ENCODE measurements at places on chromosomes 2 and 18.

DNA sequence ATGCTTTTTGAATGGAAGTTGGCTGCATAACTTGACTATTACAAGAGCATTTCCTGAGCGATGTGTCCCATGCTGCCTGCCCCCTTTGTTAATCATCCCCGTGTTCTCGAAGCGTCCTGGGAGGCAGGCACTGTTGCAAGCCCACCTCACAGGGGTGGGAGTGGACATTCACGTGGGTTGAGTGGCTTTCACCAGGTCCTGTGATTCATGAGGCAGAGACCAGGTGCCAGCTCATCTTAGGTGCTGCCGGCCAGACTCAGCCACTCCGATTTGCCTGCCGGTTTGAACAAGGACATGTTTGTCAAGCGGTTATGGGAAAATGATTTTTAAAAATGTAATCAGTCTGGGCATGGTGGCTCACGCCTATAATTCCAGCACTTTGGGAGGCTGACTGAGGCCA, 112.5 kb downstream of the ZNF532 start:
- no peak for DNase-seq

- no peak for DNase-seq
Measured at GRCh38 chr2:1780693-1781092, 36.4 kb upstream of the PXDN start.

DNA sequence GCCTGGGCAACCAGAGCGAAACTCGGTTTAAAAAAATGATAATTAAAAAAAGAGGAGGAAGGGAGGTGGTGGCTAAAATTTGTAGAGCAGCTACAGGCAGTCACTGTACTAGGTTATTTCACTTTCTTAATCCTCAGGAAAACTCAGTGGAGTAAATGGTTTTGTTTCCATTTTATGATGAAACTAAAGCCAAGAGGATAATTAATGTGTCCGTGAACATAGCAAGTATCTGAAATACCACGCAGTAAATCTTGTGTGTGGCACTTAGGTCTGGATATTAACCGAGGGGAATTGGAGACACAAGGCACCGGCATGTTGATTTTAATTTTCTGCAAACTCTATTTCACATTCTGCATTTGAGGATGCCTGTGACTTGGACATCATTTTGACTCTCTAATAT, 14.5 kb downstream of the SH3BP4 start:
- no peak for DNase-seq

DNA sequence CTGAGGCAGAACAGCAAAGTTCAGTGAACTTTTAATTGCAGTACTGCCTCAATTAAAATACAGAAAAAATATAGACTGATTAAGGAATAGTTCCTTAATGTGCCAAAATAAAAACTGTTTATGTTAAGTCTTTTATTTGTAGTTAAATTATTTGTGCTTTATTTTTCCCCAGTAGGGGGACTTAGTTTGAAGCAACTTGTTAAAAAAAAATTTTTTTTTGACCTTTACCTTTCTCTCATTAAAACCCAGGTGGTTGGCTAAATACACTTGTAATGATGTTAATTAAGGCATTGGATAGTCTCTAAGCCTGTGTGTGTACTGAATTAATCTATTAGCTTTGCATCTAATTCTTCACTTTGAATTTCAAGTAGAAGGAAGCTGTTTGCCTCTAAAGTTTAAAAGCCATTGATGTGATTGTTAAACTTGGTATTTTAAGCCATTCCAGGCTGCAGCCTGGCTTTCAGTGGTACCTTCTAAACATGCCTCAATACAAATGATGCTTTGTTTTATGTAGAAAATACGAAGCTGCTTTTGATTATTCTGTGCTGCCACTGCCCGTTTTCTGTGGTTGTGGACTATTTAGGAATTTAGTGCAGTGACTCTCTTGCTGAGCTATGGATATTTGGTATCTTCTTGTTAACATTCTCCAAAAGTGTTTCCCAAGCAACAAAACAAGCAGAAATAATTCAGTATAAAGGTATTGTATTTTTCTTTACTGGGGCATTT, 102.9 kb downstream of the TANC1 start:
- DNase-seq = no peak

DNA sequence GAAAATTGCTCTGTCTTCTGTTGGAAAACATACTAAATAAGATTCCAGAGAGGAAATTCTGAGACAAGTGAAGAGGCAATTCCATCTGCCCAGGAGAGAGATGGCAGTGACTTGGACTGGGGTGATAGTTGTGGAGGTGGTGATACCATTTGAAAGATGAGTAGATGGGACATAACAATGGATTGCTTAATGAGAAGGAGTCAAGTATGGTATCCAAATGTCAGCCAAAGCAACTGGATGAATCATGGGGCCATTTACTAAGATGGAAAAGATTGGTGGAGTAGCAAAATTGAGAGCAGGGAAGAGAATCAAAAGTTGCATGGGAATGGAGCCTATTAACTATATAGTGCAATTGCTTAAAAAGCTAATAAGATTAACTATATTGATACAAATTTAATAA, 222.1 kb downstream of the ETAA1 start:
- DNase-seq = no peak

DNA sequence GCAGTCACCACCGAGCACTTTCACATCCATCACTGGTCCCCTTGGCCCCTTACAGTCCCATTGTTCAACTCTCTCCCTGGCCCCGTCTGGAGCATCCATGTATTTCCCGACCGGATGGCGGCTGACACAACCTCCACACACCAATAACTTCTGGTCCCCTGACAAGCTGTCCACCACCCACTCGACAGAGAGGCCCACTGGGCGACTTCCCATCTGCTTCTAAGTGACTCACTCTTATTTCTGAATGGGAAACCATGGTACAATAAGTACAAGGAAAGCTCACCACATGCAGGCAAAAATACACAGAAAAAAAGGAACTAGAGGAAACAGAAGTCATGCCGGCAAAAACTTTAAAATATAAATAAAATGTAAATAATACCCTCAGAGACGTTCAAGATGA, 82.9 kb upstream of the RAB12 start:
- DNase-seq = no peak

GRCh38 chr18:49021076-49021432, 70.3 kb upstream of the SMAD7 start:
- no peak for DNase-seq

DNA sequence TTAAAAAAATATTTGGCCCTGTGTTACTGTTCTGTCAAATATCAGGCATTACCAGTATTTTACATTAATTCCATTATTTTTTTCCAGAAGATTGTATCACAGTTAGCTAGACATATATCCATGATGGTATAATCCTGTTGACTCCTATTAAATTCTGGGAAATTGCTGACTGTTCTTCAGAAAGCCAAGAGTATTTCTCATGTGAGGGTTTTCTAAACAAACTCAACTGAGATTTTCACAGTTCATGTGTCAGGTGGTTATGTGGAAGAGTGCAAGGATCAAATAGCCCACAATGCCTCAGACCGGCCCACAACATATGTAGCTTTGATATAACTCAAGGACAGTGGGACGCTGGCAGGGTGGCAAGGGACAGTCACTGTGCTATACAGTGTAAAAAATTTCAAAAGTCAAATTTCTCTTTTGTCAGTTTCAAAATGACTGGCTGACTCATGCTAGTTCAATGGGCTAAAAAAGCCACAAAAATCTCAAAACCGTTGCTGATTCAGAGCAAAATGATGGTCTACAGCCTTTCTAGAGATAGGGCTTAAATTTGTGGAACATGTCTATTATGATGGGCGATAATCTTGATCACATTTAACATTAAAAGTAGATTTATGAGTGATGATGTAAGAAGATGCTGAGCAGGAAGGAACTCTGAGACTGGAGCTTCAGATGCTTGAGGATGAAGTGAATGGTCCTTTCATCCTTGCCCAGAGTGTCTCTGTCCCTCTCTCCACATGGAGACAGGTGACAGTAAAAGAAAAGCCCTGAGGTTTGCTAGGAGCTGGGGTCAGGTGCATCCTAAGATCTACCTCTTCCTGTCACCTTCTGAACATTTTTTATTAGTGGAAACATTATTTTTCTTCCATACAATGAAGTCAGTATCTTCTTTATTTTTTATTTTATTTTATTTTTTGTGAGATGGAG, 175.8 kb upstream of the PIEZO2 start:
- DNase-seq = no peak

- DNase-seq = peak; percentile 36
Measured at GRCh38 chr2:37615804-37616676, 55.4 kb downstream of the CDC42EP3 start.

GRCh38 chr18:55331301-55331700, 256.7 kb downstream of the TCF4 start:
- no peak for DNase-seq

- DNase-seq = no peak
Measured at GRCh38 chr18:13835202-13835601, 11.3 kb downstream of the MC5R start.

DNA sequence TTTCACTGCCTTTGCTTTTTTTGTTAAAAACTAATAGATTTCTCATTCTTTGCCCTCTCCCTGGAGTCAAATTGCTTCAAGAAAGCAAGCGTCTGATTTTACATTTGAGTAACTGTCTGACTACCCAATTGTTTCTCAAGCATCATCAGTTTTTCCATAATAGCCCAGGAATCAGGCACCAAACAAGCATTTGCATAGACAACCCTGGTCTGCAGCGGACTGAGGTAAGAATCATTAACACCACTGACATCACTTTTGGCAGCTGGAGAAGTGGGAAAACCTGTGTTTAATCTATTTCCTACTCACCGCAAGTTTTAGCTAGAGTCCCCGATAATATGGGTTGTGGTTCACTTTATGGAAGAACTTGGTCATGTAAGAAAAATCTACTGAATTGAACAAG, 55.7 kb downstream of the IRS1 start:
- DNase-seq = no peak

DNA sequence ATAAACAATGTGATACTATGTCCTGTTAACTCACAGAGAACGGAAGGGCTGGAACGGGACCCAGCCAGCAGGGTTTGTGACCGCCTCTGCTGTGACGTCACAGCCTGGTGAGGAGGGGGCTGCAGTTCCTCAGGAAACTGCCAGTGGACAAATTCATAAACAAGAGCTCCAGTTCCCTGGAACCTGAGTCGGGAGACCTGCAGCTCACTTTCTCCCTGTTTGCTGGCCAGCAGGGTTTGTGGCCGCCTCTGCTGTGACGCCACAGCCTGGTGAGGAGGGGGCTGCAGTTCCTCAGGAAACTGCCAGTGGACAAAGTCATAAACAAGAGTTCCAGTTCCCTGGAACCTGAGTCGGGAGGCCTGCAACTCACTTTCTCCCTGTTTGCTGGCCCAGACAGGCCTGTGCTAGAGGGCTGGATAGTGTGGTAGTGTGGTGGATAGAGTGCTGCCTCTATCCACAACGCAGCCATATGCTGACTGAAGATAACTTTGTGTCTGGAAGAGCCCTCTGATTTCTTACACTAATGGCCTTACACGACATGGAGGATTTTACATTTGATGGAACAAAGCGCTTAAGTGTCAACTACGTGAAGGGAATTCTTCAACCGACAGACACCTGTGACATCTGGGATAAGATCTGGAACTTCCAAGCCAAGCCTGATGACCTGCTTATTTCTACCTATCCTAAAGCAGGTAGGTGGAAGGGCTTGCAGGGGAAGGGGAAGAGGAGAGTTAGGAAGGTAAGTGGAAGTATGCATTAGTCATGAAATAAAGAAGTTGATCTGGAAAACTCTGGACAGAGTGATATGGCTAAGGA, at the start of gene SULT1C4:
TSS of gene SULT1C4 (plus strand) at position 140 of the 816 bp plus-strand sequence. CDS start at position 524, 384 bp downstream.
- DNase-seq = no peak

- DNase-seq = no peak
Measured at GRCh38 chr2:42557306-42557705, 11.1 kb upstream of the MTA3 start.

GRCh38 chr2:68283419-68283812, 31.1 kb upstream of the PPP3R1 start:
- no peak for DNase-seq

DNA sequence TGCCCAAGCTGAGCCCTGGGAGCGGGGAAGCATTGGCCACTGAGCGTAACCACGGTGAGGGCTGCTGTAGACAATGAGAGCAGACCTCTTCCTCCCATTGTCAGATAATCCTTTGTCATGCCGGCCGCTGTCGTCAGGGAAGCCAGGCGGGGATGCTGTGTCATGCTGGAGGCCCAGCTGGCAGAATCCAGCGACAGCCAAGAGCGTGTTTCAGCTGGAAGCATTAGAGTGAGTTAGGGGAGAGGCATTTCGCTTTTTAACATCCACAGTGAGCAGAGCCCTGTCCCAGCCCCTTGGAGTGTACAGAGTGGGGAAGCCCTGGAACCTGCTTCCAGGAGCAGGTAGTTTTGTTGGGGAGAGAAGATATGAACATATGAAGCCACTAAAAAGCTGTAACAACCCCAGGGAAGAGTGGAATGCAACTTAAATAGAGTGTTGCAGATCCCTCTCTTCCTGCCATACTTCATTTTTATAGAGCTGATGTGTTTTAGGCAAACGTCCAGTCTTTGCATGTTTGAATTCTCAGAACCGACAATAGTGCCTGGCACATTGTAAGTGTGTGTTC, 7.0 kb downstream of the CTIF start:
- DNase-seq = no peak

GRCh38 chr2:10413991-10414451, 34.1 kb downstream of the ODC1 start:
- no peak for DNase-seq
